Uterus (tissue), 4 donors: ENCODE measurements at places on chromosomes 5 and 9. TPM values are rescaled to one million over a fixed set of nuclear protein-coding genes. Genes with fewer than 3 reads are reported as not detected.

DEPDC1B gene
- not detected for total RNA-seq

PCDHGA7 gene
- 10.0 TPM for total RNA-seq

DNA sequence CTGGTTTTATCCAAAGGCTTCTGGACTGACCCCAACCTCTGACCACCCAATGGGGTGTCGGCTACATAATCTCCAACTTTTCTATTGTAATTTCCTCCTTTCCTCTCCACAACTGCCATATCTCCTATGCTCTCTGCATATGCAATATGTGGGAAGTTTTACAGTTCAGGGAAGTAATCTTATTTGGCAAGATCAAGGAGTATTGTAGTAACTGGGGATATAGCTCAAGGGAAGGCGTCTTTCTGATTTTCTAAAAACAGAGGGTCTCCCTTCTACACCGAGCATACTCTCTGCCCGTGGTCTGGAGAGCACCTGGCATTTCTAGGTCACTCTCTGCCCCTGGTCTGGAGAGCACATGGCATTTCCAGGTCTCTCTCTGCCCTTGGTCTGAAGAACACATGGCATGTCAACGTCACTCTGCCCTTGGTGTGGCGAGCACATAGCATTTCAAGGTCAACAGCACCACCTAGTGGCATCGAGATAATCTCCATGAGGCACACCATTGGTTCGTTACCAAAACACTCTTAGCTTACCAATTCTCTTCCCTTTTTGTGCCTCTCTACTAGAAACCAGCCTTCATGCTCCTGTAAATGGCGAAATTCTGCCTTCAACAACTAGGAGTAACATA lies 616.4 kb upstream of the NUDT12 start:
- no peaks in the 10 kb centered on the region for H3K27me3 ChIP-seq
- no peak for DNase-seq
- no peak overlapping the region for H3K4me3 ChIP-seq

DNA sequence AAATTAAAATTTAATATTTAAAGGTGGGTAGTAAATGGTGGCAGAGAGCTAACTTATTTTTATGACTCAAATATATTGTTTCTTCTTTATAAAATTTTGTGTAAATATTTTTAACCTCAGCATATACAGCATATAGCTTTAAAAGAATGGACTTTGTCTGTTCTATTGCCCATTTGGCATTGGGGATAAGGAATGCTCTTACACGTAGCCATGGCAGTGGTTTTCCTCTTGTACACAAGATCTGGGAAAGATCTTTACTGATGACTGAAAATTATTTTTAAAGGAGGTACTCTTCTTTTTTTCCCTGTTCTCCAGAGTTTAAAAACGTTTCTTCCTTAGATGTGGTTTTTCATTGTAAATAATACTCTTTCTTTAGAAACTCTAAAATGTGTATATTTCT lies 75.0 kb downstream of the PBX3 start:
- DNase-seq = no peak
- no peaks in the 10 kb centered on the region for H3K27me3 ChIP-seq
- H3K27ac ChIP-seq = no peak overlapping the region
- H3K4me1 ChIP-seq = no peaks in the 10 kb centered on the region
